Testis (tissue), 5 donors: ENCODE measurements at places on chromosomes 2 and 18.
A peak's percentile ranks its signal among the peaks of the same experiment; 100 is the strongest.

GRCh38 chr2:195472501-195473234 is 184.4 kb upstream of the SLC39A10 start:
- no peak for DNase-seq
- no peaks in the 10 kb centered on the region for H3K4me1 ChIP-seq
- H3K27me3 ChIP-seq, result no peaks in the 10 kb centered on the region
- no peak overlapping the region for H3K27ac ChIP-seq

- H3K27me3 ChIP-seq, result no peaks in the 10 kb centered on the region
- H3K27ac ChIP-seq, result no peak overlapping the region
- H3K36me3 ChIP-seq, result no peaks in the 10 kb centered on the region
- no peaks in the 10 kb centered on the region for H3K4me1 ChIP-seq
These were observed 131.0 kb downstream of the SETBP1 start for GRCh38 chr18:44811572-44812125.

- H3K4me1 ChIP-seq, result peaks cover 9% of the 10 kb centered on the region
- no peak overlapping the region for H3K4me3 ChIP-seq
- H3K27me3 ChIP-seq, result no peaks in the 10 kb centered on the region
- no peaks in the 10 kb centered on the region for H3K36me3 ChIP-seq
- no peak for DNase-seq
These were observed 262.9 kb downstream of the RDH14 start for GRCh38 chr2:18297534-18298058.

- H3K36me3 ChIP-seq, result no peaks in the 10 kb centered on the region
- no peak for DNase-seq
- H3K4me1 ChIP-seq, result peaks cover 14% of the 10 kb centered on the region
- no peak overlapping the region for H3K4me3 ChIP-seq
- no peaks in the 10 kb centered on the region for H3K27me3 ChIP-seq
- H3K27ac ChIP-seq, result no peak overlapping the region
These were observed 23.2 kb upstream of the STPG4 start for GRCh38 chr2:47178341-47178740.

DNA sequence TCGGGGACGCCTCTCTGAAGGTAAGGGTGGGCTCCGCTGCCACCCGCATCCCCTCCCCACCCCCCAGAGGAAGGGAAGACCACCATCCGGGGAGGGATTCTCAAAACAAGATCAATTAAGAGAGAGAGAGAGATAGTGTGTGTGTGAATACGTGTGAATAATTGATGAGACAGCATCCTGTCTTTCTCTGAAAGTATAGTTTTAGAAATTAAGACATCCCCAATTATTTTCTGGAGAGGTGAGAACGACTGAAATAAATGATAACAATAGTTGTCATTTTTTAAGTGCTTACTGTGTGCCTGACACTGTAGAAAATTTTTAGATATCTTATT is 751 bp downstream of the IL18R1 start:
- H3K4me1 ChIP-seq, result no peaks in the 10 kb centered on the region
- H3K36me3 ChIP-seq, result no peaks in the 10 kb centered on the region
- peak overlapping the region; percentile 62 for H3K4me3 ChIP-seq
- DNase-seq, result no peak
- H3K27ac ChIP-seq, result no peak overlapping the region

DNA sequence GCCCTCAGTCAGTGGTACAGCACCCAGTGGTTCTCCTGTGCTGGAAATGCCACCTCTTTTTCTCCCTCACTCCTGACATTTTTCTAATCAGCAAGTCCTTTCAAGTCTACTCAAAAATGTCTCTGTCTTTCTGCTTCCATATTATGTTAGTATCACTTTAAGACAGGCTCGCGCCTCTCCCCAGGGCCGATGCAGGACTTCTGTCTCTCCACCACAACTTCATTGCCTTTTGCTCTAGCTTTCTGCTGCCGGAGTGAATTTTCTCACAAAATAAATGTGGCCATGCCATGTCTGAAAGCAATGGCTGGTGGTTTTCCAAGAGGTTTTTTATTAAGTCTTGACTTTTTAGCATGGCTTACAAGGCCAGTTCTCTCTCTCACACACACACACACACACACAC is 73.6 kb downstream of the AOX1 start:
- DNase-seq, result no peak
- H3K36me3 ChIP-seq, result no peaks in the 10 kb centered on the region
- H3K27me3 ChIP-seq, result no peaks in the 10 kb centered on the region
- H3K4me1 ChIP-seq, result no peaks in the 10 kb centered on the region
- no peak overlapping the region for H3K27ac ChIP-seq
- H3K4me3 ChIP-seq, result no peak overlapping the region

- H3K36me3 ChIP-seq, result no peaks in the 10 kb centered on the region
- H3K27ac ChIP-seq, result no peak overlapping the region
- H3K27me3 ChIP-seq, result no peaks in the 10 kb centered on the region
- no peaks in the 10 kb centered on the region for H3K4me1 ChIP-seq
- peak overlapping the region; percentile 21 for H3K4me3 ChIP-seq
These were observed 44.6 kb downstream of the MRO start for GRCh38 chr18:50775207-50775606.

GRCh38 chr2:98372121-98372520 is 25.9 kb downstream of the CNGA3 start:
- H3K4me1 ChIP-seq, result no peaks in the 10 kb centered on the region
- no peak overlapping the region for H3K4me3 ChIP-seq
- no peaks in the 10 kb centered on the region for H3K36me3 ChIP-seq
- no peaks in the 10 kb centered on the region for H3K27me3 ChIP-seq
- no peak for DNase-seq

DNA sequence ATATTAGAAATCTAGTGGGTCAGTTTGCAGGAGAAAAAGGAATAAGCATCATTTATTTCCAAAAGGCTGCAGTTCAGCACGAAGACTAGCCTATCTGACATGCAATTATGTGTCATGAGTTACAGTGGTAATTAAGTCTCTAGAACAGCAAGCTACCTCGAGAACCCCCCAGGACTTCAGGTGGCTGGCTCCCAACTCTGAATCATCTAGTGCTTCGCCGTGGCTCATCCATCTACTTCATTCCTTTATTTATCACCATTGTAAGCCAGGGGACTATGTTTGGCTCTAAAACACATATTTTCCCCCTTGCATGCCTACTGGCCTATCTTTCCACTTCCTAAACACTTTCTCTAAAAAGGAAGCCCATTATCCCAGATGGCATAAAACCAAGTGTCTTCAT is 121.6 kb downstream of the TXNL1 start:
- DNase-seq, result peak; percentile 29
- H3K36me3 ChIP-seq, result no peaks in the 10 kb centered on the region

DNA sequence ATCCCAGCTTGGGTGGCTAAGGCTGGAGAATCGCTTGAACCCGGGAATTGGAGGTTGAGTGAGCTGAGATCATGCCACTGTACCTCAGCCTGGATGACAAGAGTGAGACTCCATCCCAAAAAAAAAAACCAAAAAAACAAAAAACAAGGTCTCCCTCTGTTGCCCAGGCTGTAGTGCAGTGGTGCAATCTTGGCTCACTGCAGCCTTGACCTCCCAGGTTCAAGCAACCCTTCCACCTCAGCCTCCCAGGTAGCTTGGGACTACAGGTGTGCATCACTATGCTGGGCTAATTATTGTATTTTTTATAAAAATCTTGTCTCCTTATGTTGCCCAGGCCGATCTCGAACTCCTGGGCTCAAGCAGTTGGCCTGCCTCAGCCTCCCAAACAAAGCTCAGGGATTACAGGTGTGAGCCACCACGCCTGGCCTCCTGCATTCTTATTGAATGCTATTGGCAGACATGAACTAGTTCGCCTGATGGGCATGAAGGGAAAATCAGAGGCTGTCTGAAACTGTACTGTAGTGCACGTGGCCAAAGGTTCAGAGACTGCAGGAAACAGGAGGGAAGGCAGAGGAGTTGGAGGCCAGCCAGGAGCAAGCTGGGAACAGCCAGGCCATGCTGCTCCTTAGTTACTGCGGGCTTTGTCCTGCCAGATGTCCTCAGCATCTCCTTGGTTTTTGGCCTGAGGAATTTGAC is 16.0 kb upstream of the ASXL2 start:
- peak; percentile 73 for DNase-seq
- no peak overlapping the region for H3K27ac ChIP-seq
- no peak overlapping the region for H3K4me3 ChIP-seq
- no peaks in the 10 kb centered on the region for H3K36me3 ChIP-seq
- no peaks in the 10 kb centered on the region for H3K4me1 ChIP-seq

GRCh38 chr2:233663911-233664310 is 7.8 kb upstream of the UGT1A9 start:
- no peaks in the 10 kb centered on the region for H3K36me3 ChIP-seq
- H3K4me1 ChIP-seq, result no peaks in the 10 kb centered on the region
- H3K4me3 ChIP-seq, result no peak overlapping the region
- DNase-seq, result no peak
- H3K27ac ChIP-seq, result no peak overlapping the region

- no peaks in the 10 kb centered on the region for H3K27me3 ChIP-seq
- no peaks in the 10 kb centered on the region for H3K4me1 ChIP-seq
- H3K36me3 ChIP-seq, result no peaks in the 10 kb centered on the region
These were observed 9.0 kb downstream of the STEAP3 start for GRCh38 chr2:119232666-119232993.

DNA sequence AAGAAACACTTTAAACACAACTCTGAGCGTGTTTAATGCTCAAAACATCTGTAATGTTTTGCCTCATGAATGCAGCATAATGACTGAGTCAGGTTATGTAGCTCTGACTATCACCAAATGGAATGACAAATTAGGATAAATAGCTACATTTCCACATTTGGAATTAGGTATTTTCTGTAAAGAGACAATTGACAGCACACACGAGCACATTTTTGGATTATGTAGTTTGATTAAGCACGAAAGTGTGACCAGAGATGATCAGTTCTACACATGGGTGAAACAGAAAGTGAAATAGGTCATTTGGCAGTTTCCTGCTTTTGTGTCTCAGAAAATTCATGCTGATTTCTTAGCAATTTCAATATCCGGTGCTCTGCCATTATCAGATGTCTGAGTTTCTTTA is 29.0 kb downstream of the LPIN1 start:
- H3K4me1 ChIP-seq, result peaks cover 7% of the 10 kb centered on the region
- DNase-seq, result no peak
- no peaks in the 10 kb centered on the region for H3K36me3 ChIP-seq
- no peaks in the 10 kb centered on the region for H3K27me3 ChIP-seq
- H3K27ac ChIP-seq, result no peak overlapping the region
- H3K4me3 ChIP-seq, result no peak overlapping the region

- no peaks in the 10 kb centered on the region for H3K36me3 ChIP-seq
- no peak for DNase-seq
- H3K27ac ChIP-seq, result no peak overlapping the region
- H3K4me1 ChIP-seq, result no peaks in the 10 kb centered on the region
These were observed 249.7 kb upstream of the NCKAP5 start for GRCh38 chr2:133817680-133818566.

- H3K4me1 ChIP-seq, result no peaks in the 10 kb centered on the region
- DNase-seq, result peak; percentile 39
- H3K27ac ChIP-seq, result no peak overlapping the region
- no peaks in the 10 kb centered on the region for H3K36me3 ChIP-seq
- no peak overlapping the region for H3K4me3 ChIP-seq
These were observed 5.1 kb upstream of the GAL3ST2 start for GRCh38 chr2:241771286-241772062.

DNA sequence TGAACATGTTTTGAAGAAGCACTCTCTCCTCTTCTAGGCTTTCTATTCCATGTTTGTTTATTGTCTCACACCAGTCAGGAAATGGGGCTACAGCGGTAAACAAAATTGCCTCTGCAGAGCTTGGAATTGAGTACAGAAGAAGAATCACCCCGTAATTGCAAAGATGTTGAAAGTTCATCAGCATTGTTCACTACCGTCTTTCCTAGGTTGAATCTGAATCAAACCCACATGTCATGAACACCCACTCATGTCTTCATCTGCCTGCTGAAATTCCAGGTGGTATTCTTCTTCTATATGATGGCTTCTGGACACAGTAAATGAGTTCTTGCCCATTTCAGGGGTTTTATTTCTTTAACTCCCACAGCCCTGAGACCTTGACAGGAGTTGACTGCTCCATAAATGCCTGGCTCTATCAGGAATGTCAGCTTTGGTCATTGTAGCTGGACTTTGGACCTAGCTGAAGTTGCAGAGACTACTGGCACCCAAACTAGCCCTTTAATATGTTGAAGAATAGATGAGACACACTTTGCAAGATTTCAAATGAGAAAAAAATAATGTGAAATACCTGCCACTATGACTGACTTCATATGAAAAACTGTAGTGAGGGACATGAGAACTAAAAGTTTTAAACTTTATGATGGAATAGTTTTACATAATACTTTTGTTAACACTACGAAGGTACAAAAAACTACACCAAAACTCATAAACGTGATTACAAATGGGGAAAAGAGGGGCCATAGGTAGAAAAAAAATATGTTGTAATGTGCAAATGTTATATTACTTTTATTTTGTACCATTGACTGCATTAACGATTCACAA is 1235.3 kb upstream of the ZEB2 start:
- no peaks in the 10 kb centered on the region for H3K27me3 ChIP-seq
- H3K36me3 ChIP-seq, result no peaks in the 10 kb centered on the region
- DNase-seq, result no peak

GRCh38 chr2:23441414-23441813 is 56.4 kb downstream of the KLHL29 start:
- no peaks in the 10 kb centered on the region for H3K4me1 ChIP-seq
- no peak overlapping the region for H3K4me3 ChIP-seq
- no peaks in the 10 kb centered on the region for H3K36me3 ChIP-seq
- no peak for DNase-seq

GRCh38 chr18:6652098-6652497 is 77.4 kb upstream of the ARHGAP28 start:
- no peak overlapping the region for H3K4me3 ChIP-seq
- H3K27me3 ChIP-seq, result no peaks in the 10 kb centered on the region
- no peaks in the 10 kb centered on the region for H3K4me1 ChIP-seq
- H3K36me3 ChIP-seq, result no peaks in the 10 kb centered on the region

DNA sequence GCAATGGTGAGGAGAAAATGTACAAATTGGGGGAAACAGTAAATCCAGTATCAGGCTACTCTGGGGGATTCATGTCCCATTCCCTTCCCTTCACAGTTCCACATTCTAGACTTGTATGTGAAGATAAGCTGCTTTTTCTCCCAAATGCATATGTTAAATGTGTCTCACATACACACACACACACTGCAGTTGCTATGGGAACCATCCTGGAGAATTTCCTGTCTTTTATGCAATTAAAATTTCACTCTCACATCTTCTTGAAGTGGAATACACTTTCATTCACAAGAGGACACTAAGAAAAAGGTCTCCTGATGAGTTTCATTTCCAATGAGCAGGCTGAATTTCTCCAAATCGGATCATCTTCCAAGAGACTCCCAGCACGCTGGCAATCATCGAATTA is 366.0 kb downstream of the LRATD1 start:
- no peaks in the 10 kb centered on the region for H3K4me1 ChIP-seq
- H3K27me3 ChIP-seq, result no peaks in the 10 kb centered on the region
- no peaks in the 10 kb centered on the region for H3K36me3 ChIP-seq
- H3K27ac ChIP-seq, result no peak overlapping the region
- H3K4me3 ChIP-seq, result no peak overlapping the region

DNA sequence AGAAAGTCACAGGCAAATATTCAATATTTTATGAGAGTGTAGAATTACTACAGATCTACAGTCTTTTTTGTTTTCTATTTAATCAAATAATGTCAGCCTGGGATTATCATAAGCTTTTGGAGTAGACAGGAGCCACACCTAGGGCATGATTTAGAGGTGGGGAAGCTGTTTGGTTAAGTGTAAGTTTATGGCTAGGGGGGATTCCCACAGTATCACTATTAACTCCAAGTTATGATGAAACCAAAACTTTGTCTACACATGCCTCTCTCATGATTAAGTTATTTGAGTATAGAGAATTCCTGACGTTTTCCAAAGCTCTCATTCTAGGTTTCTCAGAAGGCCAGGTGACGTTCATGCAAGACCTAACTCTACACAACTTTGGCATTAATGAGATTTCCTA is 2.1 kb downstream of the SERPINB10 start:
- H3K27me3 ChIP-seq, result no peaks in the 10 kb centered on the region
- no peak overlapping the region for H3K27ac ChIP-seq
- H3K36me3 ChIP-seq, result no peaks in the 10 kb centered on the region
- H3K4me3 ChIP-seq, result no peak overlapping the region
